ENCODE measurements at places on chromosomes 1 and 21.

DNA sequence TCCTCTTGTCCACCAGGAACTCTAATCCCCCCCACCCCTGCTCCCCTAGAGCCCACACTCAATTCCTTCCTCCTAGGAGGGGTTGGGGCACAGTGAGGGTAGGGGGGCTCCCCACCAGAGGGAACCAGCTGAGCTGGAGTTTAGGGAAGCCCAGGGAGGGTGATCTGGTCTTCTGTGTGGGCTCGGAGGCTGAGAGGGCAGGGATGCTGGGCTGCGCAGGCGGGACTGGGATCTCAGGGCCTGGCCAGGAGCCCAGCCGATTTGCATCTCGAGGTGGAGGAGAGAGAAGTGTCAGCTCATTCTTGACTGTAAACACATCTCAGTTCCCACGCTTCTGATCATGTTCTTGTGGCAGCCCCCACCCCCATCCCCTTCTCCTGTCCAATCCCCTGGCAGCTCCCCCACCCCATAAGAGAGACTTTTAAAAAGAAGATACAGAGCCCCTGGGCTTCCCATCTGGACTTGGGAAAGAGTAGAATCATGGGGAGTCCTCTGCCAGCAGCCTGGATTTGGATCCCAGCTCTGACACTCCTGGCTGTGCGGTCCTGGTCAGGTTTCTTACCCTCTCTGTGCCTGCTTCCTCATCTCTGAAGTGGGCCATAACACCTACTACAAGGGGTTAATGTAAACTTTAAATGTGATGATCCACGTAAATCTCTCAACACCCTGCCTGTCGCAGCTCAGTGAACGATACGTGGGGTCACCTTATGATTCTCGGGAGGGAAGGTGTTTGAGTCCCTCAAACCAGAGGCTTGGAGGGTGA is 6.6 kb downstream of the PEAR1 start:
- no peak for DNase-seq

DNA sequence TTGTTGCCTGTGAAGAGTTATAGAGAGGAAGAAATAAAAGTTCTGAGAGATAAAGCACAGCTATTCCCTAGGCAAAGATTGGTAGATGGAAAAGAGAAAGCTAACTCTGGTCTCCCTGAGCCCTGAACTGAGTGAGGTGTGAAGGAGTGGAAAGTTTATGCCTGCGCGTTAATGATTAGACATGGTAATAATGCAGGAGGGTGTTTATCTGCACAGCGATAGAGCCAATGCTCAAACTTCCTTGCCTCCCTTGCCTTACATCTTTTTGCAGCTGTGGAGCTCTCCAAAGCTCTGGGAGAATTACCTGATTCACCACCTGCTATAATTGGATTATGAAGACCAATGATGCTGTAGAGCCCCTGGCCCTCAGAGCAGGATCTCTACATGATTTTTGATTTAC is 32.8 kb upstream of the CHRM3 start:
- DNase-seq = no peak

DNA sequence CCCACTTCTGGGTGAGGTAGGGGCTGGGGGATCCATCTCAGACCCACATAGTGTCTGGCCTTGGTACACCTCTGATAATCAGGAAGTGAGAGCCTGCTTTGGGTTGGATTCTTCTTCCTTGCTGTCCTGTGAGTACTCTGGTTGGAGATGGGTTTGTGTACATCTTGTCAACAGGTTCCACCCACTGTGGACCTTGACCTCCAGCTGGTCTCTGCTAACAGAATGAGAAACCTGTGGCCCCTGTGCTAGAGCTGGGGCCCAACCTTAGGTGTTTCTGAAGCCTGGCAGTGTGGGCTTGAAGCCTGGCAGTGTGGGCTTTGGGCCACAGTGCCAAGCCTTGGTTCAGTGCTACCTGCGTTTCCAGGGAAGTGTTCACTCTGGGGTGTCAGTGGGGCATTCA is 2.6 kb downstream of the ZBTB48 start:
- DNase-seq = no peak

GRCh38 chr1:115325874-115326273 is 12.2 kb downstream of the NGF start:
- DNase-seq = no peak

DNA sequence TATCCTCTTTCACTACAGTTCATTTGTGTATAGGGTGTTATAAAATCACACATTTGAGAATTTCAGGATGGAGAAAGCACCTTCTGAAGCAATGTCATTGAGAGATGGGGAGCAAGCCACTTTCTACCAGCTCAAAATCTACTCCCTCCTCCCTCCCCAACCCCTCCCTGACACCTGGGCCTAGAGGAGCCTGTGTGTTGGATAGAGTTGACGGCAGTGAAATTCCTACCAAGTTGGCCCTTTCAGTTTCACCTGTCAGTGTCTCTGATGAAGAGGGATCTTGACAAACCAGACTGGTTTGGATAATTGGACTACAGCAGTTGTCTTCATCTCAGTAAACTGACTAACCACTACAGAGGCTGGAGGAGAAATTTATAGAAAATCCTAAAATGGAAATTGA is 125.0 kb upstream of the HOOK1 start:
- DNase-seq = no peak

GRCh38 chr1:154813300-154813816 is 56.7 kb downstream of the KCNN3 start:
- no peak for DNase-seq

DNA sequence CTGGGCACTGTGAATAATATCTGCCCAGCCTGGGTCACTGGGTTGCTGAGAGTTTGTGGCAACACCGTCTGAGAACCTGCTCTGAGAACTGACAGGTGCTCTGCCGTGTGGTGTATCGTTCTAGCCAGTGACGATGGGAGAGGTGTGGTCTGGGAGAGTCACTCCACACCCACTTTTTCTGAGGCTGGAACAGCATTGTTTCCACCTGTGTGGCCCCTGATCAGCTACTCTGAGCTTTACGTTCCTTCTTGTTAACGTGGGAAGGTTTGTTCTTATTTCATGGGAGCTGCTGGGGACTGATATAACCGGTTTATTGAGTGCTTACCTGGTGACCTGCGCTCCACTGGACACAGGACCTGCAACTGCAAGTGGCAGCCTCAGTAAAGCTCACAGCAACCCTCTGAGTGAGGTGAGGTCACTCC is 34.8 kb upstream of the TENT5C start:
- DNase-seq = no peak

DNA sequence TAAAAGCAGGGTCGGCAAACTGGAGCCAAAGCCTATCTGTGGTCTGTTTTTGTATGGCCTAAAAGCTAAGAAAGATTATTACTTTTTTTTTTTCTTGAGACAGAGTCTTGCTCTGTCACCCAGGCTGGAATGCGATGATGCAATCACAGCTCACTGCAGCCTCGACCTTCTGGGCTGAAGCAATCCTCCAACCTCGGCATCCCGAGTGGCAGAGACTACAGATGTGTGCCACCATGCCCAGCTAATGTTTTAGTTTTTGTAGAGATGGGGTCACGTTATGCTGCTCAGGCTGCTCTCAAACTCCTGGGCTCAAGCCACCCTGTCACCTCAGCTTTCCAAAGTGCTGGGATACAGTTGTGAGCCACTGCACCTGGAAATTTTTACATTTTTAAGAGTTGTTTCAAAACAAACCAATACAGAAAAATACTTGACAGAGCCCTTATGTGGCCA is 6.5 kb upstream of the GLRX2 start:
- no peak for DNase-seq

DNA sequence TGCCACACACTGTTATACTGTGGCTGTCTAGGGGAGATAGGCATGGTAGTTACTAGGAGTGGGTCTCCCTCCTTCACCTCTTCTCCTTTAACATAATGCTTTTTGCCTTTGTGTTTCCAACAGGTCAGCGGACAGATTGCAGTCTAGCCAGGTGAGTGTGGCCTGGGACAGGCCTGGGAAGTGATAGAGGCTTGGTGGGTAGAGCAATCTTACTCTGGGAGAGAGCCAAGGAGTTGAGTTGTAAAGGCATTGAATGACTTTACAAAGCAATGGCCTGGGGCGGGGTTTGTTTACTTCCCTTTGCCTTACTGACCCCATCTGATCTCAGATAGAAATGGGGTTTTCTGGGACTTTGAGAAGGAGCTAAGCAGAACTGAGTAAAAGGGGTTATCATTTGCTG is 51.0 kb upstream of the IKBKE start:
- no peak for DNase-seq

GRCh38 chr1:14697353-14697752 is 98.9 kb downstream of the KAZN start:
- DNase-seq = no peak

GRCh38 chr1:12572522-12572921 is 45.5 kb downstream of the DHRS3 start:
- no peak for DNase-seq

- no peak for DNase-seq
Observed at GRCh38 chr21:21897275-21897883, 899.2 kb downstream of the NCAM2 start.

DNA sequence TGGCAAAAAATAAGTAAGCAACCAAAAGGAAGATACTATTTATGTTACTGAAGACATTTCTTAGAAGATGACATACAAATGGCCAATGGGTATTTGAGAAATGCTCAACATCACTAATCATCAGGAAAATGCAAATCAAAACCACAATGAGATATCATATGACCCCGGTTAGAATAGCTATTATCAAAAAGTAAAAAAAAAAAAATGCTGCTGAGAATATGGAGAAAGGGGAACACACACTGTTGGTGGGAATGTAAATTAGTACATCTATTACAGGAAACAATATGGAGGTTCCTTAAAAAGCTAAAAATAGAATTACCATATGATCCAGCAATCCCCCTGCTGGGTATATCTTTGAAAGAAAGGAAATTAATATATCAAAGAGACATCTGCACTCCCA is 34.3 kb upstream of the CREG1 start:
- DNase-seq = no peak

GRCh38 chr1:67053535-67053784 is 488 bp downstream of the SLC35D1 start:
- DNase-seq = no peak

GRCh38 chr1:17081439-17081838 is 27.6 kb upstream of the SDHB start:
- no peak for DNase-seq

DNA sequence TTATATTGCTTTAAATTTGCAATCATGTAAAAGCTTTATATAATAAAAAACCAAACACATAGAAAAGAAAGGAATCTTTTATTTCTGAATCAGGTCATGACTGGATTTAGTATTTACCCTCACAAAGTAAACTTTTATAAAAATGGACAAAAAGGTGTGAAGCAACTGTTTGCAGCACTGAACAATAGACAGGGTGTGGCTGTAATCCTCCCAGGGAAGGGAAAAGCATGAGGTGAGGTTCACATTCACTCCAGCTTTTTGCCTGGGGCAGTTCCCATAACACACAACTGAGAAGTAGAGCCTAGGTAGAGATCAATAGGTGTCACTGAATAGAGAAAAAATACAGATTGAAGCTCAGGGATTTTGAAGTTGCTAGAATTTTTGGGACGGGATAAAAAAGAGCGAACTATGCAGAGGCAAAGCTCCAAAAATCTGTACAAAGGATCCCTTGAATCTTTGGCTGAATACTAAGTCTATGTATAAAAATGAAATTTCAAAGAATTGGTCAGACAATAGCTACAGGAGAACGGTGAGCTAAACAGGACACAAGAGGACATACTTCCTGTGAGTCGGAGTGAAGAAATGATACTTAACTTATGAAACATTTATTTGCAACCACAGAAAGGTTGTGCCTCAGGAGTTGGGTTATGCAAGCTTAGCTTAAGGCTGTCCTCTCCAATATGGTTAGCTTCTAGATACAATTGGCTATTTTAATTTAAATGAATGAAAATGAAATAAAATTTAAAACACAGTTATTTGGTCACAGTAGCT is 162.0 kb upstream of the ZP4 start:
- no peak for DNase-seq

DNA sequence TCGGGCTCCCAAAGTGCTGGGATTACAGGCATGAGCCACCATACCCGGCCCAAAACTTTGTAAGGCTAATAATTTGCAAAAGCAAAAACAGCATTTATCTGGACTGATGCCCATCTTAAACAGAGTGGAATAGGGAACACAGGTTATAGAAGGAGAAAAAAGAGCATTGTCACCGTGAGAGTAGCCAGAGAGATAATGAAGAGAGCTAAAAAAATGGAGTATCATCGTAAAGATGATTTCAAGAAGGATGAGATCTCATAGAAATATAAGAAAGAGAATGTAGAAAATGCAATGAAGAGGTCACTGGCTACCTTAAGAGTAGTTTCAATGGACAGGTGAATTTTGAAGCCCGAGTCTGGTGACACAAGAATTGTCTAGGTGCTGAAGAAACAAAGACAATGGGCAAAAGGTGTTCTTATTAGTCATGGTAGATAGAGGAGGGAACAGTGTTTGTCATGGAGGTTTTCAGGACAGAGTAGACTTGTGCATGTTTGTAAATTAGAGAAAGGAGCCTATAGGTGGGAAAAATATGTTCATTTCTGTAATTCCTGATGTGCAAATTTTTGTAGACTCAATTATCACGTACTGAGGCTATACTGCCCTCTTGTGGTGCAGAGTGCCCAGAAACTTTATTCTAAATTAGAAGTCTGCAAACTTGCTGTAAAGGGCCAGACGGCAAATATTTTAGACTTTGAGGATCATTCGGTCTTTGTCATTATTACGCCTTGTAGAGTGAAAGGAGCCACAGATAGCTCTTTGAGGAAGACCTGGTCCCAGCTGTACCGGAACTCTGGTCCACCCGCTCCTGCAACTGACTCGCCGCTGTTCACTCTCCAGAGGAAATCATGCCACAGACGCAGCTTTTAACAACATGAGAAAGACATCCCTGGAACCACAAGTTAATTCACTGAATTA is 8.1 kb upstream of the TMEM183A start:
- DNase-seq = peak; percentile 52

GRCh38 chr1:210223226-210223904 is 9.2 kb upstream of the SERTAD4 start:
- no peak for DNase-seq

- no peak for DNase-seq
Observed at GRCh38 chr1:202104073-202104472, 18.6 kb upstream of the GPR37L1 start.
